ENCODE measurements at places on chromosomes 16 and 17.
A peak's percentile ranks its signal among the peaks of the same experiment; 100 is the strongest.

DNA sequence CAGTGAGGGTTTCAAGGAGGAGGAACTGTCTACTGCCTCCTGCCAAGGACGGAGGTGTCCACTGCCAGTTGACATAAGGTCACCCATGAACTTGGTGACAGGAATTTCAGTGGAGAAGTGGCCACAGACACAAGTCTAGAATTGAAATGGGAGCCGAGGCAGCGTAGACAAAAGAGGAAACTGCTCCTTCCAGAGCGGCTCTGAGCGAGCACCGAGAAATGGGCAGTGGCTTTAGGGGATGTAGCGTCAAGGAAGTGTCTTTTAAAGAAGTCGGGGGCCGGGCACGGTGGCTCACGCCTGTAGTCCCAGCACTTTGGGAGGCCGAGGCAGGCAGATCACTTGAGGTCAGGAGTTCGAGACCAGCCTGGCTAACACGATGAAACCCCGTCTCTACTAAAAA, 3.1 kb upstream of the SERPINF1 start:
- H3K4me1 ChIP-seq, result peaks cover 40% of the 10 kb centered on the region
- no peaks in the 10 kb centered on the region for H3K27me3 ChIP-seq
- H3K36me3 ChIP-seq, result no peaks in the 10 kb centered on the region

DNA sequence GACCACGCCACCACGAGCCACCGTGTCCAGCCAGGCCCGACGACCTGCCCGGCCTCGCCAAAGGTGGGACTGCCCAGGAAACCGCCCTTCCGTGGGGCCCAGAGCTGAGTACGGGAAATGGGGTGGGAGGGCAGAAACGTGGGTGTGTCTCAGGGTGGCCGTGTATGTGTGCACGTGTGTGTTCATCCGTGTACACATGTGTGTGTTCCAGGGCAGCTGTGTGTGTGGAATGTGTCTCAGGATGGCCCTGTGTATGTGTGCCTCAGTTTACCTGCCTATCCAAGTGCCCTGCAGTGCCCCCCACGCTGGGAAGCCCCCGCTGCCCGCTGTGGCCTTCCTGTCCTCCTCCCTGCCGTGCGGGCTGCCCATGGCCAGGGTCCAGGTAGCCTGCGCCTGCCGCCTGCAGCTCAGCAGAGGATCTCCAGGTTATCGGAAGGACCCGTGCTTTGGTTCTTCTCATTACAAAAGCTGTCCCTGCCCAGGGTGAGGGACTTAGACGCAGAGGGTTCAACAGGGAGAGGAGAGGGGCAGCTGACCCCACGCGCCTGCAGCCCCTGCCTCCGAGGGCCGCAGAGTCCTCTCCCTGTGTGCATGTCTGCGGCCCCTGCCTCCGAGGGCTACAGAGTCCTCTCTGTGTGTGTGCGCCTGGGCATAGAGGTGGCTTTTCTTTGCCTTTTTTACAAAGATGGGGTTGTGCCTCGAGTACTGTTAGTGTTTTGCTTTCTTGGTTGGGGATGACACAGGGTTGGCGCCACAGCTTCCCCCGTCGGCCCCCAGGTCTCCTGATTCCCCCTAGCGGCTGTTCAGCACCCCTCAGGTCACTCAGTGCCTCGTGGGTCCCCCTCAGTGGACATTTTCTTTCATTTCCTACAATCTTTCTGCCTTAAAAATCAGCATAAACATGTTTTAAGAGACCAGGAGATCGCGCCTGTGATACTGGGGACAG, 23.6 kb downstream of the ZNF469 start:
- H3K4me1 ChIP-seq, result peaks cover 25% of the 10 kb centered on the region
- H3K27me3 ChIP-seq, result no peaks in the 10 kb centered on the region
- H3K4me3 ChIP-seq, result peak overlapping the region; percentile 41
- H3K36me3 ChIP-seq, result no peaks in the 10 kb centered on the region

DNA sequence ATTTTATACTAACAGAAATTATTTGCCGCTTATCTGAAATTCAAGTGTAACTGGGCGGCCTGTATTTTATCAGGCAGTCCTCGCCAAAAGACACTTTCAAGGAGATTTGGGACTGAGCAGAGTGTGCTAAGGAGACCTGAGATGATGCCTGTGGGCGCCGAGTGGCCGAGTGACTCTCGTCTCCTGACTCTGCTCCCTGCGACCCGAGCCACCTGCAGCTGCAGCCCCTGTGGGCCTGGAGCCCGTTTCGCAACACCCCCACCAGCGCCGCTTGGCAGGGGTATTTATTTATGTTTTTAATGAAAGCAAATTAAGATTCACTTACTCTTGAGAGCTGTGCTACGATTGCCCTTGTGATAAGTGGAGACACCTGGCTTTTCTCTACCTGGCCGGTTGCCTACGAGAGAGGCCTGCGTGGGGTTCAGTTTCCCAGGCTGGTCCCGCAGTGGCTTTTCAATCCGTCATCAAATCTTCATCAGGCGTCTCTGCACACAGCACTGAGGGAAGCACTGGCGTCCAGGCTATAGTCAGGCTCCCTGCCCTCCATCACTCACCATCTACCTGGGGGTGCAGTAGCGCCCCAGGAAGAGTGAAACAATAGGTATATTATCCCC, 124.0 kb downstream of the SEC14L1 start:
- H3K4me1 ChIP-seq, result no peaks in the 10 kb centered on the region
- no peaks in the 10 kb centered on the region for H3K27me3 ChIP-seq
- no peak for DNase-seq
- no peak overlapping the region for H3K4me3 ChIP-seq

DNA sequence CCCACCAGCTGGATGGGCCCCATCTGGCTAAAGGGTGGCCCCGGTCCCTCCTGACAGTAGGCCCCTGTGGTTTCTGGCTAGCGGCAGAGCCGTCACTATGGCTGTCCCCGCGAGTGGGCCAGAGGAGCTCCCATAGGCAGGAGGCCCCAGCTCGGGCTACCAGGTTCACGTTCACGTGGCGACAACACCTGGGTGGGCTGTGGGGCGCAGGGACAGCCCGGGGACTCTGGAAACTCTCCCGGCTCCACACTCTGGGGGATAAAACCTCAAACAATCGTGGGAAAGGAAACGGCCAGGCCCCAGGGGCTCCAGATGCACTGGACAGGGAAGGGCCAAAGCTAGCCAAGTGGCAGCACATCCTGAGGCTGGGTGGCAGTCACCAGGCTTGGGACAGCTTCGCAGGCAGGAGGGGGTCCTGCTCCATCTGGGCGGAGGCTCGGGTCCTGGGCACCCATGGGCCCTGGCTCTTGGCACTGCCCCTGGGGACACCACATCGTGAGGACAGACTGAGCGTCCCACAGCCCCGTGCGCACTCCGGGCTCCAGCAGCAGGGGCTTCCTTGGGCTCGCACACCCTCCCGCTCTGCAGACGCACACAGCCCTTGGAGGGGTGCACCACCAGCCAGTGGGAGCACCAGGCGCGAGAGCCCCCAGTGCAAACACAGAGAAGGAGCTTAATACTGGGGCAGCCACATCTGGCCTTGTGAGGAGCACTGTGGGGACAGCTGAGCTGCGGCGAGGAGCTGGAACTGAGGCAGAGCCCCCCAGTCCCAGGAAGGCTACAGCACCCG, 4.4 kb downstream of the RNF166 start:
- peaks cover 40% of the 10 kb centered on the region for H3K4me1 ChIP-seq
- DNase-seq, result no peak
- peak overlapping the region; percentile 13 for H3K4me3 ChIP-seq
- H3K36me3 ChIP-seq, result no peaks in the 10 kb centered on the region
- H3K27me3 ChIP-seq, result no peaks in the 10 kb centered on the region

GRCh38 chr17:5210091-5210490, 18.4 kb upstream of the ZNF594 start:
- no peak overlapping the region for H3K27ac ChIP-seq
- no peaks in the 10 kb centered on the region for H3K4me1 ChIP-seq
- H3K27me3 ChIP-seq, result no peaks in the 10 kb centered on the region
- no peak for DNase-seq

- H3K27me3 ChIP-seq, result no peaks in the 10 kb centered on the region
- no peaks in the 10 kb centered on the region for H3K4me1 ChIP-seq
- H3K27ac ChIP-seq, result no peak overlapping the region
- H3K4me3 ChIP-seq, result no peak overlapping the region
- no peak for DNase-seq
Observed at GRCh38 chr17:50523208-50523607, 9.3 kb upstream of the EPN3 start.

DNA sequence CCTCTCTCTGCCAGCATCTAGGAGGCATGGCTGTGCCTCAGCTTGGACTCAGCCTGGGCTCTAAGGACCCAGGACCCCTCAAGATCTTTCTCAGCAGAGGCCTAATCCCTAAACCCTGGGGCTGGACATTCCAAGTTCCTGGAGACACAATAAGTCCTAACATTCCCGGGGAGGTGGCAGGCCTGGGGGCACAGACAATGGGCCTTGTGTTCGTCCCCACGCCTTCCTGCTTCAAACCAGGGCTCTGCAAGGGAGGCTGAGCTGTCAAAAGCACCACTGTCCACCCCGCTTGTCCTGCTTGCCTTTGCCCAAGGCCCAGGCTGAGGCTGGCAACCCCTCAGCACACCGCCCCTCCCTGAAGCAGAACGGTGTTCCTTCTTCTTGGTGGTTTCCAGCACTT, 13.7 kb downstream of the SDK2 start:
- H3K27me3 ChIP-seq, result no peaks in the 10 kb centered on the region
- no peaks in the 10 kb centered on the region for H3K4me1 ChIP-seq
- no peak for DNase-seq
- H3K4me3 ChIP-seq, result no peak overlapping the region
- H3K27ac ChIP-seq, result no peak overlapping the region
- H3K36me3 ChIP-seq, result no peaks in the 10 kb centered on the region

Data from vagina (tissue), 2 donors.